ENCODE measurements at places on chromosomes 6 and 20.

- DNase-seq: peak; percentile 46
Observed at GRCh38 chr6:152338335-152339125, 298.6 kb downstream of the SYNE1 start.

DNA sequence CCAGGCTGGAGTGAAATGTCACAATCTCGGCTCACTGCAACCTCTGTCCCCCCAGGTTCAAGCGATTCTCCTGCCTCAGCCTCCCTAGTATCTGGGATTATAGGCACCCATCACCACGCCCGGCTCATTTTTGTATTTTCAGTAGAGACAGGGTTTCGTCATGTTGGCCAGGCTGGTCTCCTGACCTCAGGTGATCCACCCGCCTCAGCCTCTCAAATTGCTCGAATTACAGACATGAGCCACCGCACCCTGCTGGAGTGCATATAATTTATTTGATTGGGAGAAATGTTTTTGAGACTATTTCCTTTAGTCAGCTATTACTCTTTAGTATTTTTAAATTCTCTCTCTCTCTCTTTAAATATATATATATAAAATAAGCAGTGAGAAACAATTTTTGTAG, 29.8 kb downstream of the FAM83B start:
- no peak for DNase-seq

DNA sequence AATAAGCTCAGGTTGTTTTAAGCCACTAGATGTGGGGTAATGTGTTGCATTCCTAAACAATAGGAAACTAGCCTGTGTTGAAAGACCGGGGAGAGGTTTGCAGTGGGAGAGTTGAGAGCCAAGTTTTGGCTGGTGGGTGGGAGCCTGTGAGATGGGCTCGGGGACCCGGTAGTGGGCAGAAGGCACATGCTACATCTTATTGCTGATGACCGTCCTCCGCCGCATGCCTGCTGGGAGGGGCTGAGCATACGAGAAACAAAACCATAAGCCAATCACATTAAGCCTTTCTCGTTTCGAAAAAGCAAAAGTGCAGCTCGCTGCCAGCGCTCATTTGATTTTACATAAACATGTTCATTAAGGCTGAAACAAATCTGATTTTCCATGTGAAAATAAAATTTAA, 57.4 kb upstream of the MPC1 start:
- no peak for DNase-seq

GRCh38 chr6:25035512-25036435, 100.0 kb upstream of the RIPOR2 start:
- DNase-seq: no peak

- no peak for DNase-seq
Observed at GRCh38 chr6:136552054-136552453, 1.8 kb upstream of the MAP7 start.

- DNase-seq: no peak
Observed at GRCh38 chr6:168307695-168308021, 11.9 kb downstream of the DACT2 start.

- no peak for DNase-seq
Observed at GRCh38 chr6:75337835-75338580, 53.4 kb upstream of the TMEM30A start.

DNA sequence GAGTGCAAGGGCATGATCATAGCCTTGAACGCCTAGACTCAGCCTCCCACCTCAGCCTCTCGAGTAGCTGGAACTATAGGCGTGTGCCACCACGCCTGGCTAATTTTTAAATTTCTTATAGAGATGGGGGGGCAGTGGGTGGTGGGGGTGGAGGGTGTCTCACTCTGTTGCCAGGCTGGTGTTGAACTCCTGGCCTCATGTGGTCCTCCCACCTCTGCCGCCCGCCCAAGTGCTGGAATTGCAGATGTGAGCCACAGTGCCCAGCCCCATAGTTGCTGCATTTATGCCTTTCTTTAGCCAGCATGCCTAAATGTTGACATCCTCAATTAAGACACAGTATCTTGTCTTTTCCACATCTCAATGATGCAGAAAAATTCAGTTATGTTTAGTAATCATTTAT, 171.1 kb downstream of the ARID1B start:
- DNase-seq: no peak

- no peak for DNase-seq
Observed at GRCh38 chr6:166499350-166500163, 86.9 kb downstream of the RAMACL start.

DNA sequence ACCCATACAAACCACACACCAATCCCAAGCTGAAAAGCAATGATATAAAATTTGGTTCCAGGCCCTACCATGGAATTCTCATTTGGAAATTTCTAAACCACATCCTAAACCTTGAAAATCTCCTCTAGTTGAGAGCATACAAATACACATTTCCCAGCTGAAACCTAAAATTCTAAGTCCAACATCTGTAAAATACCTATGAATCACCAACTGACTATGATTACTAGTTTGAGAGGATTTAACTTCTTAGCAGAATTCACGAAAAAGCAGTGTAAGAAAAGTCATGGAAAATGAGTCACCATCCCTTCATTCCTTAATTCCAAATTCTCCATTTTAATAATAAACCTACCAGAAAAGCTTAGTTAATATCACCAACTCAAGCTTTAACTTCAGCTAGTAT, 15.4 kb downstream of the RANBP9 start:
- no peak for DNase-seq

DNA sequence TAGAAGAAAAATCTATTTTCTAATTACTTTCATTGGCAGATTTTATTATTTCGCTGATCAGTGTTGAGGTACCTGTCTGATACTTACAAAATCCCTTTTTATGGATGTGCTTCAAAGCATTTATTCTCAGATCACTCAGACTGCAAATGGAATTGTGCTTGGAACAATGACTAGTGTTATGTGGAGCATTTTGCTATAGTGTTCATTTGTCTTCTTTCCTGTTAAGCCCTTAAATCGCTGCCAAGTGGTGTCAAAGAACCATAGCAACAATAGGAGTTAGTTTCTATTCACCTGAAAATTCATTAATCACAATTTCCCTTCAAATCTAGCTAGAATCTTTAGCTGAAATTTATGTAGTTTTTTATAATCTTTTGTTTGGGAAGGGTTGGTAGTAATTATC, 29.8 kb downstream of the SMPDL3A start:
- no peak for DNase-seq

DNA sequence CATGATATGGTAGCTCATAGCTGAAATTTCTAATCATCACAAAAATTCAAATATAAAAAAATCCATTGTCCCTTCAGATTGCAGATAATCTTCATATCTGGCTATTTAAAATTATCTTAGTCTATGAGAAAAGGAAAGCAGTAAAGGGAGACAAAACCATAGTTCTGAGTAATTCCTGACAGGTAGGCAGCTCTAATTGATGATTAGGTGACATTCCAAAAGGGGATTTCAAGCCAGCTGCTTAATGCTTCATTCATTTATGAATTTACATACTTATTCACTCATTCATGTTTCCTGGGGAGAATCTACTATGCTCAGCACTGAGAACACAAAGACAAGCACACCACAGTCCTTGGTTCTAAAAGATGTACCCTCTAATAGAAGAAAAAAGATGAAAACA, 437.1 kb downstream of the COL12A1 start:
- DNase-seq: no peak

DNA sequence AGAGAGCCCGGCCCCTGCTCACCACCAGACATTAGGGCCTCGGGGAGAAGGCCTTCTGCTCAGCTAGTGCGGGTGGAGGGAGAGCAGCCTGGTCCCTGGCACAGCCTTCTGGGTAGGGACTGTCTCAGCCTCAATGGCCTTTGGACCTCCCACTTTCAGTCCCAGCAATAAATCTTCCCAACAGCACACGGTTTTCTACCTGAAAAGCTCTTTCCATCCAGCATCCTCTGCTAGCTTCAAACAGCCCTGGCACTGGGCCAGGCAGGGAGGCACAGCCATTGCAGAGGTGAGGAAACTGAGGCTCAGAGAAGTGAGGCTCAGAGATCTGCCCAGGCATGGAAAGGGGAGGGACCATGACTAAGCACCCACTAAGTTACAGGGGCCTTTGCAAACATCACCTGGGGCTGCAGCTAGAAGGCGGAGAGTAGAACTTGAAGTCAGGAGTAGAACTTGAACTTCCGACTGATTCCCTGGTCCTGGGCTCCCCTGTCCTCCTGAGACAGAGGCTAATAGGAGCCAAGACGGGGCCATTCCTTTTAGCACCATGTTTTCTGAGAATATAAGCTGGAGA, 43.9 kb upstream of the NOL4L start:
- DNase-seq: no peak

GRCh38 chr6:165770397-165771082, 107.5 kb upstream of the PDE10A start:
- DNase-seq: no peak

- peak; percentile 17 for DNase-seq
Observed at GRCh38 chr20:32534661-32535240, 50.4 kb downstream of the NOL4L start.

DNA sequence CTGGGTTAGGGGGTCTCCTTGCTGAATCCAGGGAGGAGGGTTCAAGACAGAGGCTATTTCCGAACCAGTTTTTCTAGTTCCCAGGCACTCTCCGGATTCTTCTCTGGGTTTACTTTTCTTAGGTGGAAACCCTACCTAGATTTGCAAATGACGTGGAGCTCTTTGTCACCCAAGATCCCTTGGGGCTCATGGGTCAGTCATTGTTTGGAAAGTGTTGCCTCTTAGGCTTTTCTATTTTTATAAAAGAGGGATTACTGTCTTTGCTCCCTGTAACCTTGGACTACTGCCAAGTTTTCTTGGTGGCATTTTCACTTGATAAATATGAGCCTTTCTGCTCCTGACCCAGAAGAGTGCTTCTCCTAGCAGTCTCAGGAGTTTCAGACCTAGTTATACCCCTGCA, 33.6 kb downstream of the FAM209B start:
- no peak for DNase-seq

DNA sequence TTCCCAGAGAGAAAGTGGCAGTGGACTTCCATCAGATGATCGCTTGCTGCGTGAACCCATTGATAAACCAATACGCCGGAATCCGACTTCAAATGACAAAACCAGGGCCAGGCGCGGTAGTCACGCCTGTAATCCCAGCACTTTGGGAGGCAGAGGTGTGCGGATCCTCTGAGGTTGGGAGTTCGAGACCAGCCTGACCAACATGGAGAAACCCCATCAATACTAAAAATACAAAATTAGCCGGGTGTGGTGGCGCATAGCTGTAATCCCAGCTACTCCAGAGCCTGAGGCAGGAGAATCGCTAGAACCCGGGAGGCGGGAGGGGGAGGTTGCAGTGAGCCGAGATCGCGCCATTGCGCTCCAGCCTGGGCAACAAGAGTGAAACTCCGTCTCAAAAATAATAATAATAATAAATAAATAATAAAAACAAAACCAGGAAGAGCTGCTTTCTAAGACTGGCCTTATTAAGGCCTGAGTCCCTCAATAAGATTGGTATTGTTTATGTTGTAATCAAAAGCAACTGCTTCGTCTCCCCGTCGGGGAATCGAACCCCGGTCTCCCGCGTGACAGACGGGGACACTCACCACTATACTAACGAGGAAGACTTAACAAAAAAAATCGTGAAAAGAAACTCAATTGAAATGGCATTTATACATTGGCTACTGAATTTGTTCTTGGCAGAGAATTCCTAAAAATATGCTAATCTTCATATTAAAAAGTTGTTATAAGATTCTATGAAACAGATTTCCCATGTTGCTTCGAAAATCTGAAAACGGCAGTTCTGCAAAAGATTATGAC, 110.2 kb upstream of the ZNF184 start:
- peak; percentile 11 for DNase-seq

DNA sequence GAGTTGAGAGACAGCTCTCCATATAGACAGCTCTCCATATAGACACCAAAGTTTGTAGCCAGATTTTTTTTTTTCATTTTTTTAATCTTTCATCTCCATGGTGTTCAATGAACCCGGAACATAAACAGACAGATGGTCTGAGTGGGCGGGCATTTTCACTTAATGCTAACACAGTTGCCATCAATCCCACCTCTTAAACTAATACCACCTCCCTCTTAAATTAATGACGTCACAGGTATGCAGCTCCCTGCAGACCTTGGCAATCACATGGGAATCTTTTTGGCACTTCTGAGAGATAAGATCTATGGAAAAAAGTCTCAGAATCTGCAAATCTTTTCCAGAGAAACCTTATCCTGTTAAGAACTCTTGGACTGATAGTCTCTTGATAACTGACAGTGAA, 43.2 kb downstream of the PFDN4 start:
- no peak for DNase-seq

DNA sequence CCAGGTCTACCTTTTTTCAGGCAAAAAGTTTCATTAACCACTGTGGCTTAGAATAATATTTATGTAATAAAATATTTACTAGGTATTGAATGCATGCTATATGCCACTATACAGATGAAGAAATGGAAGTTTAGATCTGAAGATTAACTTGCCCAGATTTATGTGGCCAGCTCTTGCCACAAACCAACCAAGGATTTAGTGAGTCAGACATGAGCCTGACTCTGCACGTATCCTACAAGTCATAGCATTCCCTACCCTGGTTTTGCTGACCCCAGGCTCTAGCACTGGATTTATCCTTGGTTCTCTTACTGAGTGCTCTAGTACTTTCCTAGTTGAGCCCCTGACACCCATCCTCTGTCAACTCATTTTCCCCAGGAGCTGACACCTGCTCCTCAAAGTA, 75.4 kb downstream of the ANKEF1 start:
- no peak for DNase-seq

DNA sequence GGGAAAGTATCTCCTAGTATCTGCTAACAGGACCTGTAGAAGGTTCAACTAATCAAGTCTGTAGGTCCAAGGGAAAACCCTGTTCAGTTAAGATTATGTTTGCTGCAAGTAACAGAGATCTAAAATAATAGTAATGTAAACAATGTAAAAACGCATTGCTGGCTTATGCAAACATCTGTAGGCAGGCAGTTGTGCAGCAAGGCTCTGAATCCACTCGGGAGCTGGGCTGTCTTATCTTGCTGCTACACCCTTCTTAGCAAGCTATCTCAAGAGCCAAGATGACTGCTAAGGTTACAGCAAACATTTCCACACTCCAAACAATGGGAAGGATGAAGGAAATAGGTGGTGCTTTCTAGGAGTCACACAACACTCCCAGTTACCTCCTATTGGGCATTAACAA, 397.3 kb upstream of the NRSN1 start:
- no peak for DNase-seq

GRCh38 chr6:130781557-130781956, 45.6 kb upstream of the SMLR1 start:
- no peak for DNase-seq

- no peak for DNase-seq
Observed at GRCh38 chr6:161921602-161922395, 647.9 kb upstream of the AGPAT4 start.

DNA sequence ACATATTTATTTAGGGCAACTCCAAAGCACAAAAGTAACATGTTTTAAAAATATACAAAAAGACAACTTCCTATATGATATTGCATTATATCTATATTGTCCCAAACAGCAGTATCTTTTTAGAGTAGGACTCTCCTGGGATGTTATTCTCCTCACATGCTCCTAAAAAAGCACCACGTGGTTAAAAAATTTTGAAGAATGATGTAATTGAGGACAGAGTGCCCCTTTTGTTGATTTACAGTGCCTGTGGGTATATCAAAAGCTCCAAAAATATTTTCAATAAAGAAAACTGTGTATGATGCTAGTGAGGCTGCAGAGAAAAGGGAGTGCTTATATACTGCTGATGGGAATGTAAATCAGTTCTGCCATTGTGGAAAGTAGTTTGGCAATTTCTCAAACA, 130.3 kb upstream of the HDAC2 start:
- DNase-seq: no peak
